ENCODE measurements at places on chromosomes 4 and X. TPM values are rescaled to one million over a fixed set of nuclear protein-coding genes. Genes with fewer than 3 reads are reported as not detected.

Gene VSIG1
- total RNA-seq: 0.18 TPM

Gene TAF7L
- 0.17 TPM for total RNA-seq

Gene UNC5C
- not detected for total RNA-seq

Gene SH3TC1
- total RNA-seq: 10.1 TPM

Gene MYL5
- total RNA-seq: 2.2 TPM

Gene MAOA
- total RNA-seq: 1.9 TPM

Gene NSUN7
- total RNA-seq: 0.51 TPM

Gene MAP9
- total RNA-seq: 5.5 TPM

Gene MAGEC3
- not detected for total RNA-seq

Gene SORCS2
- total RNA-seq: 0.91 TPM

Gene FRMD7
- not detected for total RNA-seq
